ENCODE measurements at places on chromosomes 7 and 10.
A peak's percentile ranks its signal among the peaks of the same experiment; 100 is the strongest.

GRCh38 chr7:1342090-1342640, 109.5 kb downstream of the UNCX start:
- no peak for DNase-seq

GRCh38 chr10:115860182-115861107, 412.6 kb downstream of the GFRA1 start:
- no peak for DNase-seq

- no peak for DNase-seq
Measured at GRCh38 chr7:127322351-127322750, 69.6 kb upstream of the GRM8 start.

DNA sequence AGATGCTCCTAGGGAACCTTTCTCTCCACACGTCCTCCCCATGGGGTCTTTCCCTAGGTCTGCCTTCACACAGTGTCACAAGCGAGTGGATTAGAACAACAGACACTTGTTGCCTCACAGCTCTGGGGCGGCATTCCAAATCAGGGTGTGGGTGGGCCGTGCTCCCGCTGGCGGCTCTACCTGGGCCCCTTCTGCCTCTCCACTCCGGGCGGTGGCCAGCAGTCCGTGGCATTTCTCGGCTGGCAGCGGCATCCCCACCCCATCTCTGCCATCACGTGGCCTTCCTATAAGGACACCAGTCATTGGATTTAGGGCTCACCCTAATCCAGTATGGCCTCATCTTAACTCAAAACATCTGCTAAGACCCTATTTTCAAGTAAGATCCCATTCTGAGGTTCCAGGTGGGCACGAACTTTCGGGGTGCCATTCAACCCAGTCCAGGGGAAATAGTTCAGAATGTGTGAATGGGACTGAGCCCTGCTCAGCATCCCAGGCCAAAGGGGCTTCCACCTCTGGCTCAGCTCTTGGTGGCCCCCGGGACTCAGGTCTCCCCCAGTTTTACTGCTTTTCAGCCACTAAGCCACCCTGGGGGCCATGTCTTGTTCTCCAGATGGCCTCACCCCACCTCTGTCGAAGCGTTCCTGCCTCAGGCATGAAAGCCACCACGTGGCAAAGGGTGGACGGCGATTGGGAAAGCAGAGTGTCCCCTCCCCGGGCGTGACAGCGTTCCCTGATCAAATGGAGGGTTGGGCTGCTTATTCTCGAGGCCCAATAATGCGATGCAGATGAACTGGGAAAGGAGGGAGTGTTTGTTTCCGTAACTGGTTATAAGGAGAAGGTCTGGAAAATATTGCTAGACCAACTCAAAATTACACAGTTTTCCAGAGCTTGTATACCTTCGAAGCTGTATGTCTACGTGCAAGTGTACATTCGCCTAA, 350.0 kb downstream of the GLRX3 start:
- no peak for DNase-seq

DNA sequence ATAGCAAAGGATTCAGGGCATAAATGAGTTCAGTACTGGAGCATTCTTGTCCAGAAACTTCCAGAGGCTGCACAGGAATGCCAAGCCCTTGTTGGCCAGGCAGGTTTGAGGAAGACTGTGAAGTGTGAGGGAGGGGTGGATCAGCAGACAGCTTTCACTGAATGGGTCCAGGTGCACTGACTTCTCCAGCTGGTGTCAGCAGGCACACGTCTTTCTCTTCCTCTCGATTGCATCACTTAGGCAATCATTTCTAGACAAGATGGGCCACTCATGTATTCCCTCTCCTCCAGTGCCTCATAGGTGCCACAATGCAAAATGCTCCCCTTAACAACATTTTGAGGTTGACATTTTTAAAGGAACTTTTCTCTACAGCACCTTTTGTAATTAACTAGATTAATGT, 15.6 kb upstream of the PLEKHS1 start:
- peak; percentile 9 for DNase-seq

DNA sequence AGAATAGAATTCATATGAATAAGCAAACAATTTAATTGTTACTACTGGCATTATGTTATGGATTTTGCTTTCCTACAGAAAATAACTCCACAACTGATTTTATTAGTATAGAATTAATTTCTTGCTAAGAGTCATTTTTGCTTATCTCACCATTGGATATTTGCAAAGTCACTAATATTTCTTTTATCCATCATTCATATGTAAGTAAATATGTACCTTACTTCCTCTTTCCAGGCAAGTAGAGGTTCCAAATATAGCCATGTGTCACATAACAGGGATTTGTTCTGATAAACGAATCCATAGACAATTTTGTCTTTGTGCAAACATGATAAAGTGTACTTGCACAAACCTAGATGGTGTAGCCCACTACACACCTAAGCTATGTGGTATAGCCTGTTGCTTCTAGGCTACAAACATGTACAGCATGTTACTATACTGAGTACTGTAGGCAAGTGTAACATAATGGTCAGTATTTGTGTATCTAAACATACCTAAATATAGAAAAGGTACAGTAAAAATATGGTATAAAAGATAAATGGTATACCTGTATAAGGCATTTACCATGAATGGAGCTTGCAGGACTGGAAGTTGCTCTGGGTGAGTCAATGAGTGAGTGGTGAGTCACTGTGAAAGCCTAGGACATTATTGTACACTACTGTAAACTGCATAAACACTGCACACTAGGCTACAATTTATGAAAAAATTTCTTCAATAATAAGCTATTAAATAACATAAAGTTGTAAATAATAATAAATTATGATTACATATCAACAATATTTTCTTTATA, 18.3 kb downstream of the KLLN start:
- no peak for DNase-seq

DNA sequence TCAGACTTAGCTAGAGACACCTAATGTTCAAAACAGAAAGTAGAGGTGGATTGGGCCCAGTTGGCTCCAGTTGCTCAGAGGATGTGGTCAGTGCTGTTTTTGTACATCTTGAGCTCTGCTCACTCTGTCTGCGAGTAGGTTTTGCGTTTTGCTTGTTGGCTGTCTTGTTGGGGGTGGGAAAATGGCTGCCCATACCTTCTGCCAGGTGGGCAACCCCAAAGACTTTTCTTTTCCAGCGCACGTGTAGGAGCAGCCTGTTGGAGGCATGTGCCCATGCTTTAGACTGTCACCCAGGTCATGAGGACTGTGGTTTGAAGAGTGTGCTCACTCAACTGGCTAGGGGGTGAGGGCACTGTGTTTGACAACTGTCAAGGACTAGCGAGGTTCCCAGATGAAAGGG, 73.9 kb downstream of the KAT6B start:
- peak; percentile 53 for DNase-seq

GRCh38 chr7:51357821-51358220, 41.2 kb upstream of the COBL start:
- DNase-seq, result no peak

- no peak for DNase-seq
Measured at GRCh38 chr10:99870123-99870730, 87.8 kb downstream of the ABCC2 start.

Measured in GM20000 (cell line).